ENCODE measurements at places on chromosomes 3 and 15.

DNA sequence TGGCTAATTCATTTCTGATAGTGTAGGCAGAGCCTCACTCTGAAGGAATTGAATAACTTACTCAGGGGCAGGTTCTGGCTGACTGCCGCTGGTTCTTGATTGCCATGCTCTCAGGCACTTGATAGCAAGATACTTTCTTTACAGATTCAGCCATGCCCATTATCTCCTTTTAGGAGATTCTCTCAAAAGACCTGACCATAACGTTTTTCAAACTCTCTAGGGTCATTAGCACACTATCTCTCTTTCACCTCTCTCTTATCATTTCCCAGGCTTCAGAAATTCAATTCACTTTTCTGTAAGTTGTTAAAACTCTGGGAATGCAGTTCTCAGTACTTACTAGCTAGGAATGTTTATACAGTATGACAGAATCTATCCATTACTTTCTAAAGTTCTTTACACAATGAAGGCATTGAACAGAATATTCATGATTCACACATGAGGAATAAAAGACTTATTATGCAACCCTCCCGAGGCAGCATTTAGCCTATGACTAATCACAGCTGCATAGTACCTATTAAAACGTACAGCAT, 850.3 kb upstream of the CADM2 start:
- no peak for DNase-seq

DNA sequence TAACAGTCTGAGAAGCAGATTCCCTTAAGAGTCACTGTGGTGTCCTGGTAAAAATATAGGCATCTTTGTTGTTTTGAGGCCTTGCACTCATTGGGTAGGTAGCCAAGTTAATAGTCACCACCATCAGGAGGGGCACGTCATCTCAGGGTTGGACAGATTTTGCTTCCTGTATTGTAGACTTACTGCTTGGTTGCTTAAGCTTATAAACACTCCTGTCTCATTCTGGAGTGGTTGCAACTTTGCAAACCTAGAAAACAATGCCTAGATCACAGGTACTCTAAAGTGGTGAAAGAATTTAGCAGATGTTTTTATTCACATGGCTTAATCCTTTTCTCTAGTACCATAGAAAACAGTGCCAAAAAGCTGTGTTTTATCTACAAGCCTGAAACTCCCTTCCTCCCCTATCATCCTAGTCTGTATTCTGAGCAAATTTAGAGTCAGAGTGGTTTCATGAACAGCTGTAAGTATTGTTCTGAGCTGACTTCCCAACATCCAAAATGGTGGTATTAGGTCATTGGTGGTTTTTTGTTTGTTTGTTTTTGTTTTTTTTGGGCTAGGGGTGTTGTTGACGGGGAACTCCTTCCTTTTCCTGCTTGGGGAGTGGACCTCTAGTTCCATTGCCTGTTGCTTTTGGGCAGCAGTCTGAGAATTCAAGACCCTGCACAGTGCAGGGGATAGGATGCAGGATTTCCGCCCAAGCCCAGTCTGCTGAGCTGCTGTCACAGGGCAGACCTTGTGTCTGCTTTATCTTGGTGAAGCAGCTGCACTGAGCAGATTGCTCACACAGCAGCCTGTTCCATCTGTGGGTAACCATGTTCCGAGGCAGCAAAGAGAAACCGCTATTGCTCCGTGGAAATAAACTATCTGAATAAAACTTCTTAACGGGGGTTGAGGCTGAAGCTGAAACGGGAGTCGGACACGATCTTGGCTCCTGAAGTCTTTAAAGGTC, 202.0 kb downstream of the AKAP13 start:
- peak; percentile 61 for DNase-seq

DNA sequence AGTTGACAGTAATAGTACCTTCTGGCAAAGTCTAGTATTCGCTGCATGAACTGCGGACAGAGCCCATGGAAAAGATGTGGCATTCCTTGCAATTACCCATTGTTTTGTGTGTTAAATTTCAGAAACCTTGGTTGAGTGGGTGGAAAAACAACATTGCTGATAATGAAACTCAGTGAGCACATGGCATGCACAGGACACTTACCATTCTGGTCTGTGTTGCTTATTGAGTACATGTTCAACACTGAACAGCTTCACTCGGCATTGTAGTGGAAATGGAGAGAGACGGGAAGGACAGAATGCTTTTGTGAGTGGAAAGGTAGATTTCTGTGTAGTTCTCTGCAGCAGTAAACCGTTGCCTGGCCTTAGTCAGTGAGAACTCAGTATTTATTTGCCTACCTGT, 165.3 kb downstream of the FNDC3B start:
- DNase-seq = no peak

DNA sequence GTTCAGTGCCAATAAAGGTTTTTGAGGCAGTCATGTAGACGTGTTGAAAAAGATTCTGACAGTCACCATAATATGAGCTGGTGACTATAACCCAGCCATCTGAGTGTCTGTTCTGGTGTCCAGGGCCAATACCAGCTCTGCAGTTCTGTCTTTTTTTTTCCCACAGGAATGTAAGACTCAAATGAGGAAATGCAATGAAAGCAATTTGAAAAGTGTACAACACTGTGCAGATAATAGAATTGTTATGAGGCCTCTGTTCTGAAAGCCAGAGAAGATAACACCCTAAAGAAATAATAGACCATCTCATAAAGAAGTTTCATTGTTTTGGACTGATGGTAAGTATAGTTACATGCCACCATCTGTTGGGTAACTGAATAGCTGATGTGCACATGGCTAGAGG, 57.1 kb downstream of the CLDN1 start:
- no peak for DNase-seq

- DNase-seq = no peak
These were observed 840.0 kb downstream of the EPHA3 start for GRCh38 chr3:89947337-89947954.

GRCh38 chr3:128501431-128501830, 8.4 kb upstream of the GATA2 start:
- DNase-seq = no peak

DNA sequence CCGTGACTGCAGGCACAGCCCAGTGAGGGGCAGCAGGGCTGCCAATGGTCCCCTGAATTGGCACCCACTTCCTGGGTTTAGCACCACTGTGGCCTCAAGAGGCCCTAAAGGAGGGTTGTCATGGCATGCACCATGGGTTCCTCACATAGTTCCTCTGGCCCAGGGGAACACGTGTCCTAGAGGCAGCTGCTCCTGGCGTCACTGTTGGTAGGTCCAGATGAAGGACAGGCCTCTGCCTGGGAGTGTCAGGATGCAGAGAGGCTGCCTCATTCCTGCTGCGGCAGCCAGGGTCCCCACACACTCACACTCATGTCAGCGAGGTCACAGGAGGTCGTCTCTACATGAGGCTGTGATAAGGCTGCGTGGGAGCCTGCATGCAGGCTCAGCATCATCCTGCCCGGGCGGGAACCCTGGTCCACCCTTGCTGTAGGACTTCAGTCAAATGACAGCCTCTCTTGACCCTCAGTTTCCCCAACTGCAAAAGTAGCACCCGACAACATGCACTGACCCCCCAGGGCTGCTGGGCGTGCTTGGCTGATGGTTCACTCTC, 26.1 kb upstream of the SFMBT1 start:
- no peak for DNase-seq

DNA sequence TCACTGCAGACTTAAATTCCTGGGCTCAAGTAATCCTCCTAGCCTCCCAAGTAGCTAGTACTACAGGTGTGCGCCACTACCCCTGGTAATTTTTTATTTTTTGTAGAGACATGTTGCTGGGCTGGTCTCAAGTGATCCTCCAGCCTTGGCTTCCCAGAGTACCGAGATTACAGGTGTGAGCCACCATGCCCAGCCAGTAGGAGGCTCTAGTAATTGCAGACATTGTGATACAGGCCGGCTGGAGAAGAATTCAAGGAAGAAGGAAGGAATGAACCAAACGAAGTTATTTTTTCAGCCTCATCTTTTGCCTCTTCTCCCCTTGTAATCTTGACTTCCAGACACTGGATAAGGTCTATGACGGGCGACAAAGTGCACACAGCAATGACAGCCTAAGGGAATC, 3.2 kb upstream of the PPP4R2 start:
- DNase-seq = no peak

DNA sequence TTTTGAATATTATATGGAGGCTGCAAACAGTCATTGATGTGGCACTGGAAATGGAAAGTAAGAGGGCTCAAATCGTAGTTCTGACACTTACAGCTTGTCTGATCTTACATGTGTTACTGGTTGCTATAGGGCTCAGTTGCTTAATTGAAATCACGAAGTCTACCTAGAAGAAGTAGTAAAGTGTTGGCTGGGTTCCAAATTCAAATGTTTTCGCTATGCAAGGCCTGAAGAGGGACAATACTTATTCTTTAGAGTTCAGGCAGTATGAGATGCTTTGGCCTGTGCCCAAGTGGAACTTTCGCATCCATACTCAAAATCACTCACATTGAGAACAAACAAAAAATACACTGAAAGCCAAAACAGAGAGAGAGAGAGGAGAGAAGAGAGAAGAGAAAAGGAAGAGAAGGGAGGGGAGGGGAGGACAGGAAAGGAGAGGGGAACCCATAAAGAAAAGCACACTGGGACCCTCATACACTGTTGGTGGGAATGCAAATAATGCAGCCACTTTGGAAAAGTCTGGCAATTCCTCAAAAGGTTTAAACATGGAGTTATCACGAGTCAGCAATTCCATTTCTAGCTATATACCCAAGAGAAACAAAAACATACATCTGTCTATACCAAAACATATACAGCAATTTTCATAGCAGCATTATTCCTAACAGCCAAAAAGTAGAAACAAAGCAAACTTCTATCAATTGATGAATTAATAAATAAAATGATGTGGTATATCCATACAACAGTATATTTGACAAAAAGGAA, 2.9 kb upstream of the FXR1 start:
- no peak for DNase-seq

GRCh38 chr3:458653-459310, 262.2 kb downstream of the CHL1 start:
- no peak for DNase-seq

- no peak for DNase-seq
These were observed 6.0 kb downstream of the SETD5 start for GRCh38 chr3:9403463-9403862.

- no peak for DNase-seq
These were observed 27.6 kb downstream of the XYLB start for GRCh38 chr3:38374221-38374620.

- DNase-seq = no peak
These were observed 120.1 kb downstream of the RPL22L1 start for GRCh38 chr3:170749765-170750477.

DNA sequence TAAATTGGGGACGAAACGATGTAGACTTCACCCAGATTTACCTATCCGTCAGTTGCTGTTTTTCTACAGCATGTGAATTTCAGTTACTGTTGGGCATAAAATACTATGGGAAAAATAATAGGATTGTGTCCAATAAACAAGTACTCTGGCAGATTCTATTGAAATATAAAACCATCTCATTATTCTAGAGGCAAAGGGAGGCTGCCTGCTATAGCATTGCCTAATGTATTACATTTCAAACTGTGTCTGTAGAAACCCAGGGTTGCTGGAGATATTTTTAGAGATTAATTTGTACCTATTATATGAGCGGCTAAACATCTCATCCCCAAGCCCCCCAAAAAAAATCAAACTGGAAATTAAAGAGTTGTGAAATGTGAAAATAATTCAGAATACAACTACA, 159.6 kb upstream of the IL12A start:
- DNase-seq = no peak

DNA sequence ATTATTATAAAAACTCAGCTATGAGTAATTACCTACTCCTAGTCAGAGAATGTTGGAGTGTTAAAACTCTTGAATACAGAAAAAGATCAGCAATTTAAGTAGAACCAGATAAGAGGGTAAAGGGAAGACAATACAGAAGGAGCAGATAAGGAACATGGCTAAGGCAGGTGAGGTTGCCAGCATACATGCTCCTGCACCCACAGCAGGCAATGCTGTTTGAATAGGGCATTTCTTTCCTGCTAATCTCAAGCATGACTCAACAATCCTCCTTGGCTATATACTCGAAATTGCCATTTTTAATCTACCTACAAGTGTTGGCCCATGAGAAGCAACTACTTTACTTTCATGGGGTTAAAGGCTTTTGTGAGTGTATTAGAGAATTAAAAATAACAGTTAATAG, 494.5 kb downstream of the DIPK2A start:
- DNase-seq = no peak

DNA sequence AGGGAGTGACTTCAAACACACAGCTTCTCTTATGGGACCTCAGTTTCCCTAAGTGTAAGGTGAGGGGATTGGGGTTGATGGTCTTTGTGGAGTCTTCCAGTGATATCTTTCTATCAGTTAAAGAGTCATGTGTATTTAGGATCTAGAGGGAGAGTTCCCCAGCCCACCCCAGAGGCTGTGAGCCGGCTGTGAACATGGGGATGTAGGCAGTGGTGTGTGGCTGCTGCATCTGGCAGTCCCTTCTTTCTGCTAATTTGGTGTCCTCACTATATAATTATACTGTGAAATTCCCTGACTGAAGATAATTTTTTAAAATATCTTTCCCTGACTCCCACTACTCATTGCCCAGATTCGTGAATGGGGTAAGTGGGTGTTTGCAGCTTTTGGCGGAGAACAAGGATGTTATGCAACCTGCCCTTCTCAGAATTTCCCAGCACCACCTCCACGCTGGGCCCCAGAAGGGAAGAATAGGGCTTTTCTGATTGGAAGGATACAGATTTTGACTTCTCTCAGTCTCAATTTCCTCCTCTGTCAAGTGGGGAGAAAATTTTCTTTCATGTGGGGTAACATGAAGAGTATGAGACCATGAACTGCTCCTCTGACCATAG, 79.0 kb upstream of the RASGRF1 start:
- DNase-seq = no peak

DNA sequence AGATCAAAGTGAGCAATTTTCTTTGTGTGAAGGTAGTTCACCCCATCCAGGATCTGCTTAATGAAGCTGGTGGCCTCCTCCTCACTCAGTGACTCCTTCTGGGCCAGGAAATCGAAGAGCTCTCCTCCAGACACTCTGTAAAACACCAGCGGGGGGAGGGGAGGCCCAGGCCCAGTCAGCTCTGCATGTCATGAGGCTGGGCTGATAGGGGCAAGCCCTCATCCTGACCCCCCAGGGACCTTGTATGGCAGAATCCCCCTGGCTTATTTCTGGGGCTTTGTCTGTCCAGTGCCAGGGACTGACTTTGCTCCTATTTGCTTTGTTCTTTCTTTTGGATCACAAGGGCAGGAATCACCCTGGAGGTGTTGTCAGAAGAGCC, 74.9 kb downstream of the DAPK2 start:
- peak; percentile 27 for DNase-seq

DNA sequence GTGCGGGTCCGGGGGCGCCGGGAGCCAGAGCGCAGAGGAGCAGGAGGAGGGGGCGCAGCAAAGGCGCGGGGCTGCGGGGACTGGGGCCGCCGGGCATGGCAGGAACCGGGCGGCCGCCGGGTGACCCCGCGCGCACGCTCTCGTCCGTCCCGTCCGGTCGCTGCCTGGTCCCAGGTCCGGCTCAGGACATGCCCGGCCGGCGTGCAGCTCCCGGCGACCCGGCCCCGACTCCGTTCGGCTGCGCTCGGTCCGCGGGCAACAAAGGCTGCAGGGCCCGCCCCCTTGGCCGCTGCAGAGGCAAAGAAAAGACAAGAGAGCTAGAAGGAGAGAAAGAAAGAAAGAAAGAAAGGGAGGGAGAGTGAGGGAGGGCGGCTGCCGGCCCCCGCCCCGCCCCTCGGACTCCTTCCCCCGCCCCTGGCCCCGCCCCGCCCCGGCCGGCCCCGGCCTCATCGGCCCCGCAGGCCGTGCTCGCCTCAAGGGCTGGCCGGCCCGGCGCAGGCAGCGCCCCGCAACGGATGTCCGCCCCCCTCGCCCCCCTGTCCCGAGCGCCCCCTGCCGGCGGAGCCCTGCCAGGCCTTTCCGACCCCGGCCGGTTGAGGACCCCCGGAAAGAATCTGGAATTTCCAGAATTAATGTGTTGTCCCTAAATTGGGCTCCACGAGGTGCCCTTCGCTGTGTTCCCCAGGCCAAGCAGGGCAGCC, at the start of gene ADAMTS7:
Gene ADAMTS7 (minus strand): TSS at position 341 of the 701 bp plus-strand sequence. CDS start 244 bp downstream, at position 97.
- DNase-seq = peak; percentile 25
